Activated CD4-positive, alpha-beta T cell treated with anti-CD3 and anti-CD28 coated beads for 36 hours (primary cell): ENCODE measurements at places on chromosomes 4 and X. TPM values are rescaled to one million over a fixed set of nuclear protein-coding genes. Genes with fewer than 3 reads are reported as not detected.

H2AZ1 gene
- total RNA-seq: 376 TPM

DNA sequence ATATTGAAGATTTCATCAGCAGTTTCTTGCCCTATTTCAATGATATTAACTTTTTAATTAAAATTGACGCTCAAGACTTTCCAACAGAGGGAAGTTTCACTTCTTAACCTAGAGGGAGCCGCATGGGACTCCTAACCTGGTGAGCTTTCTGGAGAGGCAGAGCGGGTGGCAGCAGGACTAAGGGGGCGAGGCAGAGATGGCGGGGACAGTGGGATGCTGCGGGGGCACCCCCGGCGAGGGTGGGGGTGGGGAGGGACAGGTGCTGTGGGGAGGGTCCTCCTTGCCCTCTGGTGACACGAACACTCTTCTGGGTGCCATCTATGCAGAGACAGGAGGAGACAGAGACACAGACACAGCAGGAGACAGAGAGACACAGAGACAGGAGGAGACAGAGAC, 104.4 kb downstream of the ADRA2C start:
- H3K4me3 ChIP-seq: no peak overlapping the region
- no peak for DNase-seq
- peaks cover 25% of the 10 kb centered on the region for H3K27me3 ChIP-seq
- no peaks in the 10 kb centered on the region for H3K36me3 ChIP-seq
- H3K4me1 ChIP-seq: peaks cover 3% of the 10 kb centered on the region

ARAP2 gene
- 42.5 TPM for total RNA-seq

TMSB15A gene
- total RNA-seq: 1.1 TPM

DNA sequence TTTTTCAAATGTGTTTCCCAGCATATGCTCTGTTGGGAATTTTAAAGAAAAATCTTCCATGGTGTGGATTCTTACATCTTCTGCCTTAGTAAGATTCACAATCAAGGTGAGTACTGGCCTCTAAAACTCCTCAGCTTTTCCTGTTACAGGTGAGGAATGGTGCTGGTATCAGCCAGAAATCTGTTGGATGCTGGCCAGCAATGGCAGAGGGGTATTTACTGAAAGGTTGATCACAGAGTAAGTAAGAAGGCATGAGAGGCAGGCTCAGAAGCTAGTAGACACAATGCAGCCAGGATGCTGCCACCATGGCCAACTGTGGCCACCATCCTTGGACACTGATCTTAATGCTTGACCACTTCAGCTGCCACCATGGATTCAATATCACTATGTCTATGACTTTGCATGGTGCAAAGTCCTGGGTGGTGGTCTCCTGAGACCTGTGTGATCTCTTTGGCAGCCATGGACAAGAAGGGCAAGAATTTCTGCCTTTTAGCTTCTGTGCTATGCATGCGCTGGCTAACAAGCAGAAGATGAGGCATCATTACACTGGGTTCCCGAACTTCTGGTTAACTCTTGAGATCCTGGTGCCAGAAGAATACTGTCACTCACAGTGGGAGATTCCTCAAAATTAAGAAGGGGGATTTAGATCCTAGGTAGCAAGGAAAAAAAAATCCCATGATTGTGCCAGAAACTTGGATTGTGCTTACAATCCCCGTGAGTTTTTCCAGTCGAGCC, 60.2 kb downstream of the CHRNA9 start:
- no peaks in the 10 kb centered on the region for H3K4me1 ChIP-seq
- DNase-seq: no peak
- H3K4me3 ChIP-seq: no peak overlapping the region
- H3K27ac ChIP-seq: no peak overlapping the region
- no peaks in the 10 kb centered on the region for H3K27me3 ChIP-seq
- no peaks in the 10 kb centered on the region for H3K36me3 ChIP-seq

DNA sequence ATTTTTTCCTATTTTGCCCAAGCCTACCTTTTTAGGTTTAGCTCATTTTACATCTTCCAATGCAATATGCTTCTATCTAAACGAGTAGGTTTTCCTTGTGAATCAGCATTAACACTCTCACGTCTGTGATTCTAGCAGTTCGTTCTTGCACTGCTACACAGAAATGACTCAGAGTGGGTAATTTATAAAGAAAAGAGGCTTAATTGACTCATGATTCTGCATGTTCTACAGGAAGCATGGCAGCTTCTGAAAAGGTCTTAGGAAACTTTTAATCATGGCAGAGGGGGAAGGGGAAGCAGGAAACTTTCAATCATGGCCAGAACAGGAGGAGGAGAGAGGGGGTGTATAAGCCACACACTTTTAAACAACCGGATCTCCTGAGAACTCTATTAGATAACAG, 44.9 kb downstream of the SPANXN1 start:
- H3K27me3 ChIP-seq: no peaks in the 10 kb centered on the region
- no peak overlapping the region for H3K27ac ChIP-seq
- no peak for DNase-seq
- H3K36me3 ChIP-seq: no peaks in the 10 kb centered on the region
- H3K4me3 ChIP-seq: no peak overlapping the region
- no peaks in the 10 kb centered on the region for H3K4me1 ChIP-seq

DNA sequence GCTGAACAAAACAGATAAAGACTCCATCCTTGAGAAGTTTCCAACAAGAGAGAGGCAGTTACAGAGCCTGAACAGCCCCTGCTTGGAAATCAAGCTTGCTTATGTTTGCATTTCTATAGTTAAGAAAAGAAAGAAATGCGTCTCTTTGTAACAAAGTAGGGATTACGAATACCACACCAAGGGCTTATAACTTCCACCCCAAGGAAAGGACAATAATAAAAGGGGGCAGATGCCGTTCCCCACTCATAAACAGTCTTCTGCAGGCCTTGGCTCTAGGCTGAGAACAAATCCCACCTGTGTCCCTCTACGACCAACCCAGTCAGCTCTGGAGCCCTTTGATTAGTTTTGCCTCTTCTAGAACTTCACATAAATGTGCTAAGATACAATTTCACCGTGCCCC, 183.8 kb upstream of the MAP3K15 start:
- no peak overlapping the region for H3K27ac ChIP-seq
- peaks cover 43% of the 10 kb centered on the region for H3K4me1 ChIP-seq
- no peak for DNase-seq
- H3K27me3 ChIP-seq: no peaks in the 10 kb centered on the region
- H3K4me3 ChIP-seq: no peak overlapping the region

DNA sequence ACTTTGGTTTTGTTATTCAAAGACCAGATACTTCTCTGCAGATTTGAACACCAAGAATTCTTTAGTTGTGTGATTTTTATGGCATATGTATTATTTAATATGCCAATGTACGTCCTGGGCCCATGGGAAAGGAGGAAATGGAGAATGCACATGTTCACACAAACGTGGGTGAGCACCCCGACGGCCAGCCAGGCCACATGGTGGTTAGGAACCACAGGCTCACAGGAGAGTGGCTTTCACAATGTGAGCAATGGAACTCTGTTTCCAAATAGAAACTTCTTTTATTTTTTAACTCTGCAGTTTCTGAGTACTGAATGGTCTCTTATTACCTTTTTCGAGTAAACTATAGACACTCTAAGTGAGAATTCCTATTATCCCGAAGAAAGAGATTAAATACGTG, 58.0 kb upstream of the UNC5C start:
- H3K4me1 ChIP-seq: no peaks in the 10 kb centered on the region
- peaks cover 7% of the 10 kb centered on the region for H3K27me3 ChIP-seq
- no peaks in the 10 kb centered on the region for H3K36me3 ChIP-seq
- H3K4me3 ChIP-seq: no peak overlapping the region
- H3K27ac ChIP-seq: no peak overlapping the region
- no peak for DNase-seq

NDUFC1 gene
- total RNA-seq: 64.8 TPM

- no peaks in the 10 kb centered on the region for H3K36me3 ChIP-seq
- no peaks in the 10 kb centered on the region for H3K4me1 ChIP-seq
- H3K27ac ChIP-seq: no peak overlapping the region
- H3K4me3 ChIP-seq: no peak overlapping the region
- no peaks in the 10 kb centered on the region for H3K27me3 ChIP-seq
Observed at GRCh38 chr4:161696944-161697343, 466.9 kb downstream of the FSTL5 start.

GRCh38 chrX:120136840-120137239, 21.1 kb upstream of the RHOXF1 start:
- no peak for DNase-seq
- H3K27ac ChIP-seq: no peak overlapping the region
- no peak overlapping the region for H3K4me3 ChIP-seq
- no peaks in the 10 kb centered on the region for H3K4me1 ChIP-seq
- H3K36me3 ChIP-seq: no peaks in the 10 kb centered on the region

DNA sequence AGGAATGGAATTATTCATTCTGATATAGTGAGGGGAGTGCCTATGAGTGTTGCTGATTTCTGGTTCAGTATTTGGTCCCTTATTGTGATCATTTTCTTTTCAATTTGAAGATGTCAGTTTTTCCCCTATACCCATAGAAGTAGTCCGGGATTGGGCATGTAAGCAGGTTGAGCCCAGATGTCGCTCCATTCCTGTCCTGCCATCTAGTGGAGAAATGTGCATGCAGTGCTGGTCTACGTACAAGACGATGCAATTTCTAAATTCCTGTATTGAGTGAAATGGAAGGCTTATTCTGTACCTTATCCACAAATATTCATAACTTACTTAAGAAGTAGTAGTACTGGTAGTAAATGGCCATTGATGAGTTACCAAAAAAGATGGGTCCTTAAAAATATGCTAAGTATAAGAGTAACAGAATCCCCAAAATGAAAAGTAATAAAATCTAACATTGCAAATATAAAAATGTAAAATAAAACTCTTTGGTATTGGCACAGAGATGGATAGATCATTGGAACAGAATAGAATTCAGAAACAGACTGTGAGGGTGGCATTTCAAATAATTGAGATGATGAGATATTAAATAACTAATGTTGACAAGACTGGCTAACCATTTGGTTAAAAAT, 60.9 kb downstream of the UGT8 start:
- DNase-seq: peak; percentile 59
- H3K27ac ChIP-seq: no peak overlapping the region
- H3K36me3 ChIP-seq: no peaks in the 10 kb centered on the region

GRCh38 chrX:15600049-15600448, 711 bp downstream of the ACE2 start:
- H3K4me1 ChIP-seq: no peaks in the 10 kb centered on the region
- H3K27me3 ChIP-seq: peaks cover 6% of the 10 kb centered on the region
- no peak for DNase-seq
- no peak overlapping the region for H3K27ac ChIP-seq
- no peaks in the 10 kb centered on the region for H3K36me3 ChIP-seq

KCNE5 gene
- total RNA-seq: 0.35 TPM

DNA sequence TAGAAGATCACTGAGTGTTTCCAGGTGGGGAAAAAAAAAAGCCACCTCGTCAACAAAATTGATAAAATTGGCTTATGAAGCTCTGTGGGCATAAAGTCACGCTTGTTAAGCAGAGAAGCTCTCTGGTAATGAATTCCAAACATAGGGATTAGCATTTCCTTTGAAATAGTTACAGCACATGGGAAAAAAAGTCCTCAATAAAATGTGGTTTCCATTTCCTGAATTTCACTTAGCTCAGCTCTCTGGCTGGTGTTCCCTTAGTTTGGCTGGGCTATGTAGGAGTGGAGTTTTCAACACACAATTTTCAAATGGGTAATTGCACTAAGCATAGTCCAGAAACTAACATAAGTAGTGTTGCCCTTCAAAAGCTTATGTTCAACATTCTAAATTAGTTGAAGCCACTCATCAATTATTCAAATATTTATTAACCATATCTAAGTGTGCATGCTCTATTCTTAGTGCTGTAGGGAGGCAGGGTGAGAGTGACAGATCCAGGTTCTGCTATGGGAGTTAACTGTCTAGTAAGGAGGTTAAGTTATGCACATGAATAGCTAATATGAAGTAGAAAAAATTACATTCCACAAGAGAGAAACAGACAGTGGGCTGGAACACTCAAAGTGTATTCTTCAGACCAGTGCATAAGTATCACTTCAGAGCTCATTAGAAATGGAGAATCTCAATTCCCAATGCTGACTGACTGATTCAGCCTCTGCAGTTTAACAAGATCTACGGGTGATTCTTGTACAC, 445.7 kb downstream of the SMARCA1 start:
- no peaks in the 10 kb centered on the region for H3K27me3 ChIP-seq
- no peaks in the 10 kb centered on the region for H3K36me3 ChIP-seq
- no peaks in the 10 kb centered on the region for H3K4me1 ChIP-seq

DNA sequence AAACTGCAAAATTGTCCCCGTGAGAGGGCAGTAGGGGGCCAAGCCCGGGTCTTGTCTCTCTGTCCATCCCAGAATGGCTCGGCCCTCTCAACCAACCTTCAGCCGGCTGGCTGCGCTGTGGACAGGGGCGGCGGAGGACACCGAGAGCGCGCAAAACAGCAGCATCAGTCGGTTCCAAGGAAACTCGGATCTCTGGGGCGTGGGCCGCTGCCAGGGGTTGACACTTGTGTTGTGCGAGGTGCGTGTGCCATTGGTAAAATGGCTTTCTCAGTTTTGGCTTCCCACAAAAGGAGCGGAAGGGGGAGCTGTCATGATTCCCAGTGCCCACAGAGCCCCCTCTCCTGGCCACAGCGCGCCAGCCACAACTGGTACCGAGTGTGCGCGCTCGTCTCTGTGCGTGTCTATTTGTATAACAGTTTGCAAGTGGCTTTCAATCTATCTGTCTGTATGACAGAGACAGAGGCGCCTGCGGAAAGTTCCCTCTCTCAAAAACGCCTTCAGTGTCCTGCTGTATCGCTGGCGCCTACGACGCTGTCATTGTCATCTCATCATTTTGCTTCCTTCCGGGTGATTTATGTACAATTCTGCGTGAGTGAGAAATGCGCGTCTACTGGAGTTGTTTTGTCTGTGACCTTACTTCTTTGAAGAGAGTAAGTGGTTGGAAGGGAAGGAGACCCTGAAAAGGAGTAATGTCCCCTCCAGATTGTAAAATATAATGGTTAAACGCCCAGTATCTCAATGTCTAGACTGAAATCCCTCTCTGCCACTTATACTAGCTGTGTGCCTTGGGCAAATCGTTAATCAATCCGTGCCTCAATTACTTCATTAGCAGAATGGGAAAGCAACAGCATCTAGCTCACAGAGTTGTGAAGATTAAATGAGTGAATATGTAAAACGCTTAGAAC, 1.8 kb downstream of the DKK2 start:
- H3K27ac ChIP-seq: no peak overlapping the region
- peaks cover 24% of the 10 kb centered on the region for H3K4me1 ChIP-seq
- H3K36me3 ChIP-seq: no peaks in the 10 kb centered on the region
- H3K4me3 ChIP-seq: peak overlapping the region; percentile 19

DNA sequence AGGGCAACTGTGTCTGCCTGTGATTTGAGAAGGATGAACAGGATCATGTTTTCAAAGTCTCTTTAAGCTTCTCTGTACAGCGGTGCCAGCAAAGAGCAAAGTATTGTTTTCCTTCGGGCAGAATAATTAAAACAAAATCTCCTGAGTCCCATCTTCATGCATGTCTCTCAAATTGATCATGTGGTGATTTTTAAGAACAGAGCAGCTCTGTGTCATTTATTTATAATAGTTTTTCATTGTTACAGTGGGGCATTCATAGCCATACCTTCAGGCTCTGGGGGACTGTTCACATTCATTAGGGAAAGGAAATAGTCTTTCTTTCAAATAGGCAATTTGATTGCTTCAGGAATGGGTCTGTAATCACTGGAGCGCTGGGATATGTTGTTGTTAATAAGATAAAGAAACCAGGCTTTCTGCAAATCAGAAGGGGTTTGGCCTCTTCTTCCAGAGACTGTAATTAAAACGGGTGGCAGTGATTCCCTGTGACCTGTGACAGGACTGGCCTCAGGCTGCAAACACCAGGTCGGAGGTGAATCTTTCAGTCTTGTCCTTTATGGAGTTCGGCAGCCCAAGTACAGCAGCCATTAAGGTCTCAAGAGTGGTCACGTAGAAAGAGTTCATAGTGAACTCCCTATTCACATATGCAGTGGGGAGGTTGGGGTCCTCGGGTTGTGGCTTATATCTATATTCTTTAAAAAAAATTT, 29.3 kb upstream of the CBR4 start:
- H3K4me3 ChIP-seq: no peak overlapping the region
- DNase-seq: no peak
- H3K36me3 ChIP-seq: no peaks in the 10 kb centered on the region
- no peaks in the 10 kb centered on the region for H3K27me3 ChIP-seq
- H3K27ac ChIP-seq: no peak overlapping the region

SULT1E1 gene
- not detected for total RNA-seq

AKAP14 gene
- total RNA-seq: not detected
